ENCODE measurements at places on chromosomes 12 and 14.
A peak's percentile ranks its signal among the peaks of the same experiment; 100 is the strongest.

GRCh38 chr14:95614349-95614748, 71.9 kb upstream of the TCL1B start:
- no peak overlapping the region for H3K4me3 ChIP-seq
- H3K36me3 ChIP-seq, result no peaks in the 10 kb centered on the region
- H3K27me3 ChIP-seq, result peaks cover 58% of the 10 kb centered on the region

DNA sequence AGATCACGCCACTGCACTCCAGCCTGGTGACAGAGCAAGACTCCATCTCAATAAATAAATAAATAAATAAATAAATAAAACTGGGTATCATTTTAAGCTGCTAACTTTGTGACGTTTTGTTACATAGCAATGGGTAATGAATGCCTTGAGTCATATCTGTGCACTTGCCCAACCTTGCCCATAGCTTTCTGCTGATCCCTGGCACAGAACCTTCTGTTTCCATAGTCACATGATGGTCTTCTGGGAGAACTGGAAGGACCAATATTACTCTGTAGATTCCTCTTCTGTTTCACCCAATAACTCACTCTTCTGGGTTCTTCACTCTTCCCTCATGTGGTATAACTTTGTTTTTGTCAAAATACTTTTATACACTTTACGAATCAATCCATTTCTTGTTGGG, 140.8 kb downstream of the SCARB1 start:
- no peaks in the 10 kb centered on the region for H3K27me3 ChIP-seq
- H3K27ac ChIP-seq, result no peak overlapping the region
- peak; percentile 34 for DNase-seq
- H3K4me3 ChIP-seq, result no peak overlapping the region
- H3K4me1 ChIP-seq, result peaks cover 29% of the 10 kb centered on the region
- H3K36me3 ChIP-seq, result no peaks in the 10 kb centered on the region

- no peak overlapping the region for H3K27ac ChIP-seq
- no peak overlapping the region for H3K4me3 ChIP-seq
- DNase-seq, result no peak
- no peaks in the 10 kb centered on the region for H3K27me3 ChIP-seq
These were observed 6.7 kb upstream of the NCOR2 start for GRCh38 chr12:124573839-124574786.

DNA sequence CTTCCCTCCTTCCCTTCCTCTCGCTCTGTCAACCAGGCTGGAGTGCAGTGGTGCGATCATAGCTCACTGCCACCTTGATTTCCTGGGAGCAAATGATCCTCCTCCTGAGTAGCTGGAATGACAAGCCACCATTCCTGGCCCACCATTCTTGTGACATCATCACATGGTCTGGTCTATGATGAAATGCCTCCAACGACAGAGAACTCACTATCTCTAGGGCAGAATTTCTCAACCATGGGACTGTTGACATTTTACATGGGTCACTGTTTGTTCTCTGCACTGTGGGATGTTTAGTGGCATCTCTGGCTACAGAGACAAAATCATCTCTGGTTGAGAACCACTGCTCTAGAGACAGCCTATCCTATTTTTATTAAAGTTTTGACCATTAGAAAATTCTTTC, 9.7 kb downstream of the VRK1 start:
- no peak for DNase-seq
- H3K27me3 ChIP-seq, result no peaks in the 10 kb centered on the region
